ENCODE measurements at places on chromosomes 3 and 15.

GRCh38 chr3:87792534-87793336, 266.1 kb downstream of the CGGBP1 start:
- no peak for DNase-seq

DNA sequence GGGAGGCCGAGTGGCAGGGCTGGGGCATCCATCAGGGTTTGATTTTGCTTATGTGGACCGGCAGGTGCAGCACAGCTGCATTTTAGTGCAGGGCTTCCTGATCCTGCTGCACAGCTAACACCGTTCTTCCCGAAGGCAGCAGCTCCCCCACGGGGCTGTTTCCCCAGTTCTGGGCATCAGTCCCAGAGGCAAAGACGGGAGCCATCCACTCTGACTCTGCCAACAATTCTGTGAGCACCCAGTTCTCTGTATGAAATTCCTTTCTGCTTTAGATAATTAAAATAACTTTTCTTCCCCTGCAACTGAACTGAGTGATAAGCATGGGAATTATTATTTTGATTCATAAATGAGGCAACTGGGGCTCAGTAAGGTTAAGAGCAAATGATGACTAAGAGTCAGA, 262.9 kb upstream of the ATP10A start:
- no peak for DNase-seq

- DNase-seq: no peak
These were observed 1.3 kb upstream of the ZIC4 start for GRCh38 chr3:147407498-147408187.

DNA sequence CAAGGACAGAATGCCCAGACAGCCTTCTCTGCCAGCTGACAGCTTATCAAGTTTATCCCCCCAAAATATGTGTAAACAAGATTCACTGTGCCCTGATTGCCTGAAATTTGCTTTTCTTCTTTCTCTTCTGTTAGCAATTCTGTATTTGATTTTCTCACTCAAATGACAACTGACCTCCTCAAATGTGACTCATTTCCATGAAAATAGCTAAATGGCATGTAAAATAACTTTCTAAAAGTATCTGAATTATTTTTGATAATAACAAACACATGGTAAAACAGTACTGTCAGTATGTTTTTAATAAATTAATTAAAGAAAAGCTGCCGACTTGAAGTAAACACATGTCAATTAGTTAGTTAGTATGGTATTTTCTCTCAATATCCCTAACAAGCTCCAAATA, 202.3 kb upstream of the STAC start:
- no peak for DNase-seq

DNA sequence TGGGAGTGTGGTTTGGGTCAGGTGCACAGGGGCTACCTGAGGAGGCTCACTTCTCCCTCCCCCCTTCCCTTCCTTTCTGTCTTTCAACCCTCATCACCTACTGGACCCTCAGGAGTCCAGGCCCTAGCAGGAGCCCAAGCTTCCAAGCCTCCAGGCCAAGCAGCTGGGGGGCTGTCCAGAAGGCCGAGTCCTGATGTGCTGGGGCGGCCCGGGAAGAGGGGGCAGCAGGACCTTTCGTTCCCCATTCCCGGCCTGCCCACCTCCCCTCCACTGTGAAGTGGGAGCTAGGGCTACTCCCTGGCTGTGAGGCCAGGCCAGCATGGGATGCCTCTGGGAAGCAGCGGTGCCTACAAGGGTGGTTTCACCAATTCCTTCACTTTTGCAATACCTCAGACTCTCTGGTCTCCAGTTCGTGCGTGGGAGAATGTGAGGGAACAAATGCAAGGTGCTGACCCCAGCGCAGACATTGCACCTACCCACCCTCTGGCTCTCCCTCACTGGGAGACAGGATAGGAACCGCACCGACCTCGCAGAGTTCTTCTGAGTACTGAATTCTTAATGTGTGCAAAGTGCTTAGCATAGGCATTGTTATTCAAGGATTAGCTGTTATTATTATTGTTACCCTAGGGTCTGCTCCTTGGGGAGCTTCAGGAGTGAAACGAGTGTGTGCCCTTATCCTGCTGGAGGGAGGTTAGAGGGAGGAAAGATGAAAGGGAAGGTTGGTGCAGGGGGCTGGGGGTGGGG, 2.5 kb downstream of the EPHB3 start:
- DNase-seq: no peak

DNA sequence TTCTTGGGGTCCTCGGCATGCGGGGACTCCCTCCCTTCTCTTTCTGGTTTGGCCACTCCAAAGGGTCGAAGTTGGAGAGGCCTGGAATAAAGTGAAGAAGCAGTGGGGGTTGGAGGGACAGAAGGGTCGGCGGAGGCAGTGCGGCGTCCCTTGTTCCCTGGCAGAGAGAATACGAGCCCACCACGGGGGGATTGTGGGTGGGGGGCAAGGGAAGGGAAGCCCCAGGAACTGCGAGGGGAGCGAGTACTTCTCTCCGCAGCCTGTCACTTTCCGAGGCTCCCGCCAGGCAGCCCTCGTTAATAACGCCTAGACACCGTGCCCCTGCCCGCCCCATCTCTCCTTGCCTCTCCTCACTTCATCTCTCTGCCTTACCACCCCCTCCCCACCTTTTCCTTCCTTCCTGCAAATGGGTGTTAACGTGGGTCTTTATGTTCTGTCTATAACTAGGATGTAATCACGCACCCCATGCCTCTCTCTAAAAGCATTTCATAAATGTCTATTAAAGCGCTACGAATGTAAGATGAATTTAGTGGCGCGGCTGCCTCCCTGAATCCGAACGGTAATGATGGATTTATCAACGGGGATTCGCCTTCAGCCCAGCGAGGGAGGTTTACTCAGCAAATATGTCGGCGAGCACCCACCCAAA, 13.7 kb downstream of the NR2F2 start:
- DNase-seq: no peak

- DNase-seq: peak; percentile 54
These were observed 71.5 kb upstream of the PLXNA1 start for GRCh38 chr3:126911162-126912026.

DNA sequence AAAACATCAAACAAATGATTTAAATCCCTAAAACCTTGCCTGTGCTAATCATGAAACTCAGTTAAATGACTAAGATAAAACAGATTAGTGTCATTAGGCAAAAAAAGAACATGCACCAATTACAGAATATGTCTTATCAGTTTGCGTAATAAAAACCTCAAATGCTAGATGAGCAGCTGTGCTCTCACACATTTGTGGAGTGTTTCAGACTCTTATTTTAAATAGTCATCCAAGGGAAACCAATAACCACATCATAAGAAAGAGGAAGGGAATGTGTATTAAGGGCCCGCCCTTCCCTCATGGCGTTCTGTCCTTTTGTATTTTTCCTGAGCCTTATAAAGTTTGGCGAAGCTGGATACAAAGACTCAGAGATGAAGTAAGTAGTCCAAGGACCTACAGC, 6.6 kb downstream of the SAMMSON start:
- no peak for DNase-seq

GRCh38 chr15:73624530-73624929, 8.7 kb downstream of the NPTN start:
- DNase-seq: no peak

DNA sequence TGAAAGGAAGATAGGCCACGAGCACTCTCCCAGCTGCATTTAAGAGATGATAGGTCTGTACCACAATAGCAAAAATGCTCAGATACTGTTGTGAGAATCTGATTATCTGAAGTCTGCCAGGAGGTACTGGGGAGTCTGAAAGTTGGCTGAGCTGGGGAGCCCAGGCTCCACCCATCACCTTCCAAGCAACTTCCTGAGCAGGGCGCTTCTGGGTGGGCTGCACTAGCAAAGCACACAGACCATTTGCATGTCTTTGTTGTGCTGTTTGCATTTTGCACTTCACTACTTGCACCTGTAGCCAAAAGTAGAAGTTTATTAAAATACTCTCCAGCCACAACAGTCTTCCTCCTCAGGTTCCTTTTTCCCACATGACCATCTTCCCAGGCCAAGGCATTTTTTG, 133.2 kb downstream of the ALDH1A2 start:
- no peak for DNase-seq

DNA sequence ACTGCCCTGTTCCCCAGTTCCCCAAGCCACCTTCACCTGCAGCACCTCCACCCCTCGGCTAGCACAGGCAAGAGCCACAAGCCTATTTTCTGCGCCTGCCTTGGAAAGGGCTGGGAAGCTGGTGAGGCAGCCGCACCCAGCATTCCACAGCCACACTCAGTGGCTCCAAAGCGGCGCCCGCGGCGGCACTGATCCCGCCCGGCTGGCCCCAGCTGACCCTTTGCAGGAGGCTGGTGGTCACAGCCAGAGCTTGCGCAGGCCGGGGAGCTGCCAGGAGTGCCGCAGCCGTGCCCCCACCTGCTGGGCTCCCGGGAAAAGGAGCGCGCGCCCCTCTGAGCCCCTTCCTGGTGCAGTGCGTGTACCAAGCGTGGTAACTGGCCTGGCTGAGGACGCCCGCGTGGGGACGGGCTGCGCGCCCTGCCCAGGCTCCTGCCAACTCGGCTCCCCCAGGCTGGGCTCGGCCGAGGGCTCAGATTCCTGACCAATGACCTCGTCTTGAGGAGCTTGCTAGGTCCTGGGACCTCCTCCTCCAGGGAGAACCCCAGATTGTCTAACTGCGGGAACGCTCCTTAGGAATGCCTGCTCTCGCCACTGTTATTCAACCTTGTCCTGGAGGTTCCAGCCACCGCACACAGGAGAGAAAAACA, 13.3 kb downstream of the GRAMD2A start:
- no peak for DNase-seq

DNA sequence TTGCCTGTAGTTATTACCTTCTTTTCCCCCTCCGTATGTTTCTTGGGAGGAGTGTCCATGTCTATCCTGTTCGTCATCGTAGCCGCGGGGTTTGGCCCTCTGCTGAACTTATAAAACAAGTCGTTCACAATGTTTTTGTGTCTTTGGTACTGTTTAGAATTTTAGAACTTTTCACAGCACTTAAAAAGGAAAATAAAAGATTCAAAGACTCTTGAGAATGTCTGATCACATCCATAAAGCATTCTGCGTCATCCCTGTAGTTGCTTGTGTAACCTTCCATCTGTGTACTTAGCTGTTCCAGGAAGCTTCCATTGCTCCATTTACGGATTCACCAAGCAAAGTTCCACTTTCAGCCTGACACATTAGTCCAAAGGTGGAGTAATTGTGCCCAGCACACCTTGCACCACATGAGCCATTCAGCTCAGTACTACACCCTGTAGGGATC, 677.1 kb upstream of the NR2F2 start:
- peak; percentile 66 for DNase-seq

DNA sequence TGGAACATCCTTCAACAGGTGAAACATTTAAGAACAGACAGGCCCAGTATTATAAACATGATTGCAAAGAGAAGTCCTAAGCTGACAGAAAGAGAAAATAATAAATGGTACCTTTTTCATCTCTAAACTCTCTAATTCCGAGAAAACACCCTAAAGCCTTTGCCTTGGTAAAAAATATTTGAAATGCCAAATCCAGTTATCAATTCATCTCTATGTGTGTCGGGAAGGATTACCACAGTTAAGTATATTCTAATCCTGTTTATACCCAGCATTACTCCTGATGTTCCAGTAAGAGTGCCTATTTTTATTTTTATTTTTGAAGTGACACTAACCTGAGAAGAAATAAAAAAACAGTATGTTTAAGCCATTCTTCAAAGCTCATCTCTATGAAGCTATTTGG, 219.3 kb upstream of the NANOGP8 start:
- no peak for DNase-seq

- no peak for DNase-seq
These were observed 21.2 kb upstream of the NMD3 start for GRCh38 chr3:161199926-161200325.

DNA sequence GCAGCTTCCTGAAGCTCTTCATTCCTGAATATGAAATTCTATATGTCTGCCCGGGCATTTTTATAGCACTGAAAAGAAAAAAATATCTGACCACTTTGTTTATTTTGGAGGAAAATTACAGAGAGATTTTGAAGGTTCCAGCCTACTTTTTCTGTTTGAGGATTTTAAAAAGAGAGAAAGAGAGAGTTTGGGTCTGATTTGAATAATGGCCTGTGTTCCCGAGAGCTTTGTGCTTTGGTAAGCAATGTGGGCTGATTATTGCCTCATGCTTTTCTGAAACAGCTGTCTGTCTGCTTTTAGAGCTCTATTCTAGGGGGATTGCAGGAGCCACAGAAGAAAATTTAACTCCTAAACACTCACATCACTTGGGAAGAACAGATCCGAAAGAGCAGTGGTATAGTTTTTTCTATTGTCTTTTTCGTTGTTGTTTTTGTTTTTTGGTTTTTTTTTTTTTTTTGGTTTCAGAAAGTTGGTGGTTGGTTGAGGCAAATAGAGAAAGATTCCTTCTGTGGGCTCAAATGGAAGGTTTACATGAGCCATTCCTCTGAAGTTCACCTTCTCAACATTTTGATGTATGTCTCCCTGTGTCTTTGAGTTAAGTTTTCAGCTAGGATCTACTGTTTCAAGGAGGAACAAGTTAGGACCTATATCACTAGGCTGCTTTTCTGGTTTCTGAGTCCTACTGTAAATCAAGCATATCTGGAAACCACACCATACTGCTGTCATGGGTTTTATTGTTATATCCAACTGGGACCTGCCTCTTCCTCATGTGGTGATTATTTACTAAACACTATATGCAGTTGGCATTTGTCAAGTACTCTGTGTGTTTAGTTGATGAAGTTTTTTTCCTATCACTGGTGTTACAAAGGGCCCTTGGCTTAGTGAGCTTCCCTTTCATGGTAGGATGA, 178.9 kb downstream of the KCNMB2 start:
- DNase-seq: no peak

DNA sequence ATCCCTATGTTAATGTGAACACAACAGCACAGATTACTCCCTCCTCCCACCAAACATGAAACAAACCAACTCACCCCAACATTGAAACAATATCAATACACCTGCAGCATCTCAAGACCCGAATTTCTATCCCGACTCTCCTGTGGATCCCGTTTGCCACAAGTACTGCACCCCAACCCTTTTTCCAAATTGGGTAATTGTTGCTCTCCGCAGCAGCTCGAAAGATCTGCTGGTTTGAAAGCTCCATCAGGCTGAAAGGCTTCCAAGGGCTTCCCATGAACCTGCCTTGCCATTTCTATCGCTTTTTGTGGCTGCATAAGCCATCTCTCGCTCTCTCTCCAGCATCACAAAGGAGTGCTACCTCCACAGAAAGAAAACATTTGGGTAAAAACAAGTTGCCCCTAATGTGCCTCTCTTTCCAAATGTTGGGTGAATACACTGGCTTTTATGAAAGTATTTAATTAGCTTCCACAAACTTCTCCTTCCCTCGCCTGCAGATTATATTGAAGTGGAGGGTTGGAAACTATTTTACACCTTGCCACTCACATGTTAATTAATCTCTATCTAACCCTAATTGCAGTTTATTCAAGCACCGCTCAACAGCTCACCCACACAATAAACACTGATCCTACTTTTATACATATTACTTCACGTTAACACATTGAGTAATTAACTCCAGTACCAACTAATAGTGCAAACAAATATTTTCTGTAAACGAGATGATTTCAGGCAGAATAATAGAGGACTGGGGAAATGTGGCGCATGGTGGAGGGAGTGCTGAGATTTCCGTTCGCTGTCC, 2.5 kb upstream of the FEZF2 start:
- DNase-seq: no peak

DNA sequence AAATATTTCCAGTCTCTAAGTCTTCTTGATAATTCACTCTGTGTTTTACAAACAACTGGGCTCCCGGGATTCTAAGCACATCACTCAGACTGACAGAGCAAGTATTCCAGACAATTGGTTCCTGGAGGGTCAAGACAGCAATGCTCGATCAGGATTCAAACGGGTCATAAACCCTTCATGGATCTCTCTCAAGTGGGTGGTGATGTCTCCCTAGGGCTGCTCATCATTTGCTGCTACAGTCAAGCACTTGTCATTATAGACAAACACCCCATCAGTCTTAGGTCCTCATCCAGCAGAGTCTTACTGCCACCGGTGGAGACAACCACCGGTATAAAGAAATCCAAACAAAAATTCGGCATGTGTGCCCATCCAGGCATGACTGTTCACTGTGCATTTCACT, 921.1 kb downstream of the FHIT start:
- DNase-seq: no peak

Measured in BJ (cell line).